ENCODE measurements at places on chromosomes 7 and 10. TPM values are rescaled to one million over a fixed set of nuclear protein-coding genes. Genes with fewer than 3 reads are reported as not detected.

Gene LRRC18
- total RNA-seq, result not detected

Gene COL13A1
- total RNA-seq, result not detected

Gene IFT22
- total RNA-seq, result 2.7 TPM

Gene METTL27
- 1.6 TPM for total RNA-seq

Gene NPC1L1
- total RNA-seq, result not detected

Gene CCAR1
- total RNA-seq, result 68.9 TPM

Gene MYH16
- not detected for total RNA-seq
